Endothelial cell (in vitro differentiated cells): ENCODE measurements at places on chromosomes 5 and 9. TPM values are rescaled to one million over a fixed set of nuclear protein-coding genes. Genes with fewer than 3 reads are reported as not detected.

GRCh38 chr9:16640649-16641048, 229.8 kb downstream of the BNC2 start:
- DNase-seq: no peak

DNA sequence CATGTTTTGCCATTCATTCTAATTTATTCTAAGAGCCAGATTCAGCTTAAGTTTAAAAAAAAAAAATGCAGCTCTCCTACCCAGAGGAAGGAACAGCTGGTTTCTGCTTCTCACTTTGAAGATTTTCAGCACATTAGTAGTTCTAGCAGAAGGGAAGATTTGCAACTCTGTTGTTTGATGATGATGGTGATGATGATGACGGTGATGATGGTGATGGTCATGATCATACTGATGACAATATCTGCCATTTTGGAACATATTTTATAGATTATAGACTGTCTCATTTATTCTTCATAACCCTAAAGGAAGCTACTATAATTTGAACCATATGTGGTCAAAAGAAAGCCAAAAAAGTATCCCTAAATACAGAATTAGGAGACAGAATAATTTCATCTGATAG, 7.9 kb upstream of the MED10 start:
- no peak for DNase-seq

DNA sequence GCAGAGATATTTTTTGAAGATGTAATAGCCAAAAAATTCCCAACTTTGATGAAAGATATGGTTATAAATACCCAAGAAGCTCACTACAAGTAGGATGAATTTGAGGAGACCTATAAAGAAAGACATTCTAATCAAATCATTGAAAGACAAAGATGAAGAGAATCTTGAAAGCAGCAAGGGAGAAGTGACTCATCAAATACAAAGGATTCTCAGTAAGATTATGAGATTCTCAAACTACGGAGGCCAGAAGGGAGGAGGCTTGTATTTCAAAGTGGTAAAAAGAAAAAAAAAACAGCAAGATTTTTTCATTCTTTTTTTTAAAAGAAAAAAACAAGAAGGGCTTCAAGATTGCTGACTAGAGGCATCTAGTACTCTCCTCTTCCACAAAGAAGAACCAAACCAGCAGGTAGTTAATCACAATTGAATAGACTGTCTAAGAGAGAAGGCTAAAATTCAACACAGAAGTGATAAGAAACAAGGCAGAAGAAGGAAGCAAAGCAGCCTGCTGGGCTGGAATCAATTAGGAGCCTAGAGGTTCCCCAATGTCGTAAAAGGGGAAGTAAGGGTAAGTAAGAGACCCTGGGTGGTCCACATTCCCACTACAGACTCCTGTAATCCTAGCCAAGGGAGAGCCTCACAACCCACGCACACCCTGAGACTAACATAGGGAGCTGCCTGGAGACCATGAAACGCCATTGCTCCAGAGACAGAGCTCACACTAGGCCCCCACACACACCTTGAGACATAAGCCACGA, 59.1 kb upstream of the NIPAL4 start:
- DNase-seq: no peak

DNA sequence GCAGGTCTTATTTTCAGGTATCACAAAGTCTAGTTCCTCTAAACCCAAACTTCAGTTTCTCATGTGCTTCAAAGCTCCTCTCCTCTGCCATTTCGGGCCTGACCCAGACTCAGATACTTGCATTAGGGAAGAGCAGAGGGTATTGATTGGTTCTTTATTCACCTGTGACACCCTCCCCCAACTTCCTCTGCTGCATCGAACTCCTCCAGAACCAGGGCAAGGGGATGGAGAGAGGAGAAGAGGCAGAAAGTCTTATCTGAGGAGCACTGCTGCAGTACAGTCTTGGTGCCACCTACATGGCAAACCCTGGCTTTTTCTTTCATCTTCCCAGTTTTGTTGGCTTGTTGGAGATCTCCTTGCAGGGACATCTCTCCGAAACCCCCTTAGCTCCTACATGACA, 96.0 kb upstream of the OSMR start:
- DNase-seq: no peak

The FAM78A gene
- 73.4 TPM for total RNA-seq

DNA sequence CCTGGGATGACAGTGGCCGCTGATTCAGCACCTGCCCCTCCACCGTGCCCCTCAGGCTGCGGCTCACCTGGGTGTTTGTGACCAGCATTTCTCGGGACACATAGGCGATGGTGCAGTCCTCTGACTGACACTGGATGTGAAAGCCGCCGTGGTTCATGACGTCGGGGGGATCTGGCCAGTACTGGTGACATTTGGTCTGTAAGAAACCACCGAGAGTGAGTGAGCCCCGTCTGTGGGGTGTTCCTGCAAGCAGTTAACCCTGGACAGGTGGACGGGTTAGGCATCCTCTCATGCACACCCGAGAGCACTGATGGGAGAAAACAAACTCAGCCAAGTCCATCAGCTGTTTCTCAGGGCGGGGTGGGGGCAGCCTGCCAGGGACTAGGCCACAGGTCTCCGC, 62.5 kb upstream of the EPB41L4B start:
- DNase-seq: no peak

The TEX48 gene
- total RNA-seq: not detected

- no peak for DNase-seq
Observed at GRCh38 chr9:113431191-113431590, 20.6 kb downstream of the C9orf43 start.

DNA sequence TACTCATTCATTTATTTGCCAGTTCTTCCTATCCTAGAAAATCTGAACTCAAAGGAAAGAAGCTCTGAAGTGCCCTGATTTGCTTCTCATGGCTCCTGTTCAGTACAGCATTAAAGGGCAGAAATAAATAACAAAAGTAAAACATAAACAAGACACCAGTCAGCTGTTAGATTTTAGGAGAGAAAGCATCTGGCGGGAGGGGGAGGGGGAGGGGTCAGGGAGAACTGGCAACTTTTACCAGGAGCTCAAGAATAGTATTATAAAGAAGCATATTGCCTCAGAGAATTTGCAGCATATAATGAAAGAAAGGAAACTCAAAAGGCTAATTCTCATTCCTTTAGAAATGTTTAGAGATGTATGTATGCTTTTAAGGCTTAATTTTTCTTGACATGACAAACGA, 68.1 kb downstream of the SEMA6A start:
- DNase-seq: no peak
